MCF 10A (cell line): ENCODE measurements at places on chromosomes 12 and 14. TPM values are rescaled to one million over a fixed set of nuclear protein-coding genes. Genes with fewer than 3 reads are reported as not detected.
A peak's percentile ranks its signal among the peaks of the same experiment; 100 is the strongest.

Gene ARHGEF25
- total RNA-seq, result 0.37 and 0.83 TPM in 2 replicates

Gene GUCY2C
- not detected in 2 replicates for total RNA-seq

DNA sequence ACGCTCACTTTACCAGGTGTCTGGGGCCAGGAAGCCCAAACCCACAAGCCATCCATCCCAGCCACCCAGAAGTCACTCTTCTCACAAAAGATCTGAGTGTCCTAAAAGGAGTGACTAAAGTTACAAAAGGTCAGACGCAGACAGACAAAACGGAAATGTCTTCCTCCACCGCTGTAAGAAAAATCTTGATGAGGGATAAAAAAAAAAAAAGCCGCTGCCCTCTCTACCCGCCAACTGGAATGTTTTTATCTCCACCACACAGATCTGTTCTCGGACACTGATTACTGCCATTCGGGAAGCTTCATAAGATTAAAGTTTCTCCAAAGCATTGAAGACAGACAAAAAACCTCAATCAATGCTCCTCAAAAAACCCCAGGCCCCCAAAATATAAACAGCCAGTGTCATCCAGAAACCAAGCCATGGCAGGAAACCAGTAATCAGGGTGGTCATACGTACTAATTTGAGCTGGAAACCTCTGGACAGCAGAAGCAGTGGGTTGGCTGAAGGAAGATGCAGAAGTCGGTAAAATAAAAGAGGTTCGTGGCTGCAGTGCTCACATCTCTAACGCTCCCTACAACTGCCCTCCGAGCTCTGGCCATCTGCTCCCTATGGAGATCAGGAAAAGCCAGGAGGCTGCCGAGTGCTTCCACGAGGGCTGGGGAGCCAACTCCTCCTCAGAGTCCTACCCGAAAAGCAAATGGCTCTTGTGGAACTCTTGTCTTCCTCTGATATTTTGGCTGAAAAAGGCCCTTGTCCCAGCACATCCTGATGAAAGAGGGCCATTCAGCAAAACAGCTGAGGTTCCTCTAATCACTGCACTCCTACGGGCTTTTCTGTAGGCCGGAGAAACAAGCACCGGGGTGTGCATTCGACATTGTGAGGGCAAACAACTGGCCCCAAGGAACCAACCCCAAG lies 30.3 kb downstream of the SSH1 start:
- no peak for DNase-seq

DNA sequence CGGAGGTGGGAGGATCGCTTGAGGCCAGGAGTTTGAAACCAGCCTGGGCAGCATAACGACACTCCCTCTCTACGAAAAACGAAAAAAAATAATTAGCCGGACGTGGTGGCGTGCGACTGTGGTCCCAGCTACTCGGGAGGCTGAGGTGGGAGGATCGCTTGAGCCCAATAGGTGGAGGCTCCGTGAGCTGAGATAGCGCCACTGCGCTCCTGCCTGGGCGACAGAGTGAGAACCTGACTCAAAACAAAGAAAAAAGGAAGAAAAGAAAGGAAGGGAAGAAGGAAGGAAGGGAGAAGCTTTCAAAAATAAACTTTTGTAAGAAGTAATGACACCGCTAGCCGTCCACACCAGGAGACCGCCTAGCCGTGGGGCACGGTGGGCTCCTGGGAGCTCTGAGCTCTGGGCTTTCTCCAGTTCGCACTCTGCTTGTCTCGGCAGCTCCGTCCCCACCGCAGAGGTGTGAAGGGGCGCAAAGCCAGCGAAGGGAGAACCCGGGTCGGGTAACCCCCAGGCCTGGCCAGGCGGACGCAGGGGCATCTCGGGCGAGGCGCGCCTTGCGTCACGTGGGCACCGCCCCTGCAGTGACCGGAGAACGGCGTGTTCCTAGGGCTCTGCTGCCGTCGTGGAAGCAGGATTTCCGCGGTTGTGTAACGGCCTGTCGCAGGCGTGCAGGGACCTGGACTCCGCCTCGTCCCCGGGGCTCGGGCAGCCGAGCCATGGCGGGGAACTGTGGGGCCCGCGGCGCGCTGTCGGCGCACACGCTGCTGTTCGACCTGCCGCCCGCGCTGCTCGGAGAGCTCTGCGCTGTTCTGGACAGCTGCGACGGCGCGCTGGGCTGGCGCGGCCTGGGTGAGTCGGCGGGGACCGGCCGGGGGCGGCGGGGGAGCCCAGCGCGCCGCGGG lies at the start of gene IRAK3:
Gene IRAK3, plus strand, starts transcription at position 631 of the 902 bp plus-strand sequence. Its CDS starts 86 bp downstream, at position 717.
- DNase-seq, result no peak

DNA sequence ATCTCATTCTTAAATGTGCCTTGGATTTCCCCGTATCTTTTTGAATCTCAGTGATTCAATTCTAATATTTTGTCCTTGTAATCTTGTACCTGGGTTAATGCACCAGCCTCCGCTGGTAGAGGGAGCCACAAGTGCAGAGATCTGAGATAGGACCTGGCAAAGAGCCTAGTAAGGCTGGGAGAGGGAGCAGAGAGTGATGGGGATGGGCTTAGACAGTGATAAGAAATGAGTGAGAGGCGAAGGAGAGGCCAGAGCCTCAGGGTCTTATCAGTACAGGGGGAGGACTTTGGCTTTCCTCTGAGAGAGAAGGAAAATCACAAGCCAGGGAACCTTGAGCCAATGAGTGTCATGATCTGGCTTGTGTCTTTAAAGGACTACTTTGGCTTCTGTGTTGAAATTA lies 30.5 kb upstream of the LMNTD1 start:
- DNase-seq, result peak; percentile 58

GRCh38 chr14:23444314-23444713 lies 8.9 kb upstream of the MYH7 start:
- no peak for DNase-seq

GRCh38 chr12:82638324-82638723 lies 48.4 kb upstream of the TMTC2 start:
- DNase-seq, result no peak
